ENCODE measurements at places on chromosomes 5 and 9.

GRCh38 chr9:20228096-20228495 lies 394.2 kb downstream of the MLLT3 start:
- DNase-seq: no peak

DNA sequence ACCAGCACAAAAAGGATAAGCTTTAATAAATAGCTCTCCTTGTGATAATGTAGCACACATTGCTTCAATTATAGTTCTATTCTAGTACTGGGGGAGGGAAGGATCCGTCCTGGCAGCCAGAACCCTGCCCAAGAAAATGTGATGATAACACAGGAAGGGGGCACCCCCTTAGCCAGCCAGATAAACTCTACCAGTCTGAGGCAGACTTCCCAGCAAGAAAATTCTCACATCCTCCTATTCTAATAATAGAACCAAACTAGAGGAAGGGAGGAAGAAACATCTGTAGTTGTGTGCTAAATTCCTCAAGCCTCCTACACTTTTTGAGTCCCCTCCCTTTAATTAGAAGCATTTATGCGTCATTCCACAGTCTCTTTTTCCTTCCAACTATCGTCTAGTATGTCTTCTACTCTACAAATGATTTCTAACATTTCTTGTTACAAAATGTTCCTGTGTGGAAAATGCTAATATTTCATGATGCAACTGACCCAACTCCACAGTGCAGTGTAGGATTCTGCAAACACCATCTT lies 261.0 kb downstream of the SEMA5A start:
- DNase-seq: no peak

DNA sequence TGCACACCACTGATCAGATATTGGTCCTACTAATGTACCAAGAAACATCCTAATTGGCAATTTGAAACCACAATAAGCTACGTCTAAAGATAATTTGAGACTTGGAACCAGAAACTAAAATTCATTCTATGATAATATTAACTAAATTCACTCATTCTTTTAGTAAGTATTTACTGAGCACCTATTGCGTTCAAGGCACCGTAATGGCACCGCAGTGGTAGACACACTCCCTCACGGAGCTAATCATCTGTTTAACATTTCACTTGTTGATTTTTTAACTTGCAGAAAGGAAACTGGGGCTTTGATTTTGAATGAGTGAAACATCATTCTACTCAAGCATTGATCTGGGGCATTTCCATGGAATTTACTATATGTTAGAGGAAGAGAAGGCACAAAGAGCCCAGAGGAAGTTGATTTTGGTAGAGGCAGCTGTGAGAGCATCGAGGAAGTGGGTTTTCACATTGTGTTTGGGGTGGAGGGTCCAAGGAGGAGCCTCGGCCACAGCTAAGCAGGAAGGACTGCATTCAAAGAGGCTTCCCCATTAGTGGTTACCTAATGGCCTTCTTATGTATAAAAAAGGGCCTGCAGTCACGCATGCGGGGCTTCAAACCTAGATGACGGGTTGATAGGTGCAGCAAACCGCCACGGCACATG lies 7.1 kb downstream of the RAPGEF1 start:
- no peak for DNase-seq

DNA sequence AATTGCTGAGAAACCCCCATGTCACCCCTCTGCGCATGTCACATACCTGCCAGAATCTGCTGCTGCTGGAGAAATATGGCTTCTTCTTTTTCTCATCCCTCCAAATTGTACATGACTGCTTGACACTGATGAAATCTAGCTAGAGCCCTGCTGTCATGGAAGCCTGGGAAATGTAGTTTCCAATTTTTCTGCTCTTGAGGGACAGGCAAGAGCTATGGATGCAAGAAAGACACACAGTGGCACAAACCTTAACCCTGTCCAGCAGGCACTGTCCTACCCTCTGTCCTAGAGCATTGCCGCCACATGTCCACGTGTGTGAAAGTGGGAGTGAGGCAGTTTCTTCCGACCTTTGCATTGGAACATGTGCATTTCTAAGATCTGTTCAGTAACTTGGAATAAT lies 255.5 kb upstream of the SEMA6A start:
- DNase-seq: no peak

DNA sequence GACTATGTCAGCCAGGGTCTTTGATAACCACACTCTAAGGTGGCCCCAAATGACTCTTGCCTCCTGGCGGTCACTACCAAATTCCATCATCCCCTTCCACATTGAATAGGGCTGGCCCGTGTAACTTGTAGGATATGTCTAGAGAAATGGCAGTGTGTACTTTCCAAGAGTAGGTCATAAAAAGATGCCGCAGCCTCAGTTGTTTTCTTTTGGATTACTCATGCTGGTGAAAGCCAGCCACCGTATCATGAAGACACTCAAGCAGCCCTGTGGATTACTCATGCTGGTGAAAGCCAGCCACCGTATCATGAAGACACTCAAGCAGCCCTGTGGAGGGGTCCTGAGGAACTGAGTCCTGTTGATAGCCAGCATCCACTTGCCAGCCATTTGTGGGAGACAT lies 172.0 kb upstream of the TBC1D2 start:
- no peak for DNase-seq

- DNase-seq: no peak
Observed at GRCh38 chr5:144451187-144451973, 280.7 kb downstream of the KCTD16 start.

DNA sequence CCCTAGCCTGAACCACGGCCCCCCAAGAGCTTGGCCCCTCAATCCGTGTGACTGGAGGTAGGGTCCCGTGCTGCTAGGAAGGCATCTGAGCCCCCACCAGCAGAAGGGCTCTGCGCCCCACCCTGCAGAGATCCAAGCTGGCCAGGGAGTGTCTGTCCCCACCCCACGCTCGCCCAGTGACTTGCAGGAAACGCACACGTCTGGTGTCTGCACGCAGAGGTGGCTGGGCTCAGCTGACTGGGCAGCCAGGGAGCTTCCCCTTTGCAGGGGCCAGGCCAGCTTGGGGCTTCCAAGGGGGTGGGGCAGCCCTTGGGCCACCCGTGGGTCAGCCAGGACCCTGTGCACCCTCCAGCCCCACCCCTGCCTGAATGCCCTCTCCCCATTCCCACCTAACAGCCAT lies 24.3 kb downstream of the NOTCH1 start:
- no peak for DNase-seq

GRCh38 chr9:72415948-72416347 lies 50.9 kb upstream of the ZFAND5 start:
- no peak for DNase-seq

DNA sequence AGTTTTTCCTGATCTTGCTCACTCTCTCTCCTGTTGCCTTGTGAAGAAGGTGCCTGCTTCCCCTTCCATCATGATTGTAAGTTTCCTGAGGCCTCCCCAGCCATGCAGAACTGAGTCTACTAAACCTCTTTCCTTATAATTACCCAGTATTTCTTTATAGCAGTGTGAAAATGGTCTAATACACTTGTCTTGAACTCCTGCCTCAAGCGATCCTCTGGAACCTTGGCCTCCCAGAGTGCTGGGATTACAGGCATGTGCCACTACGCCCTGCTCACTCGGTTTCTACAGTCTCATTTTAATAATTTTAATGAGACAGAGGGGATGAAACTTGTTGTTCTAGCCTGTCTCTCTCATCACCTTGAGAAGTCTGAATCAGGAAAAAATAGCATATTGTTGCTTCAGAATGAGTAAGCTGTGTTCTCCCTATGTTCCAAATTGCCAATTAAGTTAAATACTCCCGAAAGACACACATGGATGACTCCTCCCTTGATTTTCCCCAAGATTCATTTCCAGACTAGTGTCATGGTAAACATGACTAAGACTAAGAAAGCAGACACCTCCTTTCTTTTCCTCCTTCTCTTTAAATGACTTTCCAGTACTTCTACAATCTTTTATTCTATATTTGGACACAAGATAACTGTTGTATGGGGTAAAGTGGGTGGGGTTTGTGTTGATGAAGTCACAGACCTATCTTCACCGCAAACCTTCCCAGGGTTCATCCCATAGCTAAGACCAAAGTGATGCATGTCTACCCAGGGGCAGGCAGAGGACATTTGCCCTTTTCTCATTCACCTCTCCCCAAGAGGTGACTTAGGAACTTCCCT lies 7.8 kb upstream of the DNAJC18 start:
- DNase-seq: no peak

- DNase-seq: no peak
Observed at GRCh38 chr5:145465474-145466263, 369.5 kb downstream of the PRELID2 start.

GRCh38 chr5:92267830-92268229 lies 884.7 kb upstream of the ARRDC3 start:
- DNase-seq: no peak

GRCh38 chr9:17856995-17857394 lies 278.1 kb downstream of the SH3GL2 start:
- DNase-seq: no peak

DNA sequence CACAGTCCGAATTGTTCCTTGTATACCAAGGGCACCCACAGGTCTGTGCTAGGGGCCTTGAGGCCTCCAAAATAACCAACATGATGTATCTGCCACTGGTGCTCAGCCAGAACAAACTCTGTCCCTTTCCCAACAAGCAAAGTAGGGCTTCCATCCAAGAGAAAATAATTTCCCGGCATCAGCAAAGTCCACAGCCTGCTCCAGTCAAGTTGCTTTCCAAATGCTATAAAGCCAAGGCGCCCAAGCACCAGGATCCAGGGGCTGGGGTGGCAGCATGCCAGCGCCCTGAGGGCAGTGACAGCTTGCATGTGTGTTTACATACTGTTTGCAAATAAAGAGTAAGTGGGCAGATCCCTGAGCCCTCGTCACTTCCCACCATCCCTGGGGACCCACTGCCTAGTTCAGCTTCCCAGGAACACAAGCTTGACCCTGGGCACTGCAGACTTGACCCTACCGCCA lies 155.9 kb downstream of the ERCC6L2 start:
- DNase-seq: peak; percentile 58

GRCh38 chr9:133429214-133429613 lies 7.0 kb downstream of the ADAMTS13 start:
- DNase-seq: no peak

DNA sequence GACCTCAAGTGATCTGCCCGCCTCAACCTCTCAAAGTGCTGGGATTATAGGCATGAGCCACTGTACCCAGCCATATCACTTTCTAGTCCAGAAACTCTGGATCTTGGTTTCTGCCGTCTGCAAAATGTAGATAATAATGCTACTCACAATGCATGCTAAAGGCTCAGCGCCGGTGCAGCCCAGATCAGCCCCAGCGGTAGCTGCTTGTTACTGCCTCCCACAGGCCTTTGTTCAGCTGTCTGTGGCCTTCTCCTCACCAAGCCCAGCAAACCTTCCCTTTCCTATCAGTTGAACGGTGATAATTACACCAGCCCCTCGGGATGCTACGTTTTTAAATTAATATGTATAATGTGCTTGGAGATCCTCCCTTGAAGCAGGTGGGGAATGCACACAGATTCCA lies 26.2 kb upstream of the MSX2 start:
- no peak for DNase-seq

- no peak for DNase-seq
Observed at GRCh38 chr9:20832775-20833174, 148.7 kb downstream of the FOCAD start.

DNA sequence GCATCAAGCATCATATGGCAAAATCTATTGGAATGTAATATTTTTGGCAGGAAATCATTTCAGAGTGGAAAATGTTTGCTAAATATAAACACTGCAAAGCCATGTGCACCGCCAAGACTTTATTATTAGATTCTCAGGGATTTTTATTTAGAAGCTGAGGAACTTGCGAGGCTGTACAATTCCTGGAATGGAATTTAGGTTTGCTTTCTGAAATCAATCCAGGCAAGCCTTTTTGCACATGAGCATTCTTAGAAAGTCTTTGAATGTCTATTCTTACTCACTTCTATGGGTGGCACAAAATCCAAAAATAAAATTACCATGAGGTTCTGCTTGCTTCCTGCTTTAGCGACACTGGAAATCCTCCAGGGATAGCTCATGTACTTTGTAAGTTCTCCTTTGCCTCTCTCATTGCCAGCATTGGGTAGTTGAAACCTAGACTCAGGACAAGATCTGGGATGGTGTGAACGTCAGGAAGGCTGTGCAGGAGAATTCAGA lies 71.5 kb upstream of the PALM2AKAP2 start:
- DNase-seq: no peak

GRCh38 chr5:66710557-66711088 lies 114.4 kb downstream of the MAST4 start:
- no peak for DNase-seq

GRCh38 chr9:112439171-112439570 lies 47.5 kb upstream of the KIAA1958 start:
- DNase-seq: no peak

- no peak for DNase-seq
Observed at GRCh38 chr9:137454597-137455358, 4.4 kb downstream of the NSMF start.

DNA sequence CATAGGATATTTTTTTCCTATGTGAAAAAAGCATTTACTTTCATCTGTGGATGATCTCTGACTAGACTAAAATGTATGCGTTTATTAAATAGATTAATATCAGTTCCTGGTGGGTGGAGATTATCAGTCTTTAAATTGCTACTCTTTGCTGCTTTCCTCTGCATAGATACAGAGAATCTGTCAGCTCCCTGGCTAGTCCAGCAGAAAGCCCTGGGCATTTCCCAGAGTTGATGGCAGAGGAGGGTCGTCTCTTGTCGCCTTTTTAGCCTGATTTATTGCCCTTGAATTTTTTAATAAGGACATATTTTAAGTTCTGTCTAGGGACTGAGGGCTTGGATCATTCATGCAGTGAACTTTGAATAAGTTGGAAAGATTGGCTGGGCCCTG lies 165.5 kb downstream of the CD180 start:
- DNase-seq: no peak

DNA sequence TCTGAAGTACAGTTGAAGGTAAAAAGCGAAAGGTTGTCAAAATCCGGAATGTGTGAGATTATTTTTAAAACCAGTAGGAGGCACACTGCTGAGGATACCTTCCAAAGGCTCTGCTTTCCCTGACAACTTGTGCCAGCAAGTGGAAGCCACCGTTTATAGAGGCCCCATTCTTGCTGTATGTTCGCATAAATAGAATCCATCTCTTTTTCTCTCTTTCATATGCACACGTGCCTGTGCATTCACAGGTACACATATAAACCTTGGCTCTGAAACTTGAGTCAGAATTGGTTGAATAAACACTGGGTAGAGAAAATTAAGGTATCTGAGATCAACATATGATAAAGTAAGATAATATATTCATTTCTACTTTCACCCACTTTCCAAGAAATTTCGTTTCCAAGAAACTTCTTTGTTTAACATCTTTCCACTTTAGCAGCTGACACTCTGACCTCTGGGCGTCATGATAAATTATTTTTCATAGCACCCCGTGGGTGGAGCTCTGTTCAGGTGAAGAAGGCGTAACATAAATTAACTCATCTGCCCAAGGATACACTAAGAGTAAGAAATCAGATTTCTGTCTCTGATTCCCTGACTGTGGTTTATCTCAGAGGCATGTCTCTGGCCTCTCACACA lies 63.7 kb upstream of the RICTOR start:
- DNase-seq: no peak

GRCh38 chr5:176542135-176542595 lies 5.0 kb upstream of the RNF44 start:
- DNase-seq: no peak

GRCh38 chr5:82351754-82352145 lies 73.6 kb upstream of the RPS23 start:
- DNase-seq: no peak
